ENCODE measurements at places on chromosomes 11 and 22. TPM values are rescaled to one million over a fixed set of nuclear protein-coding genes. Genes with fewer than 3 reads are reported as not detected.
A peak's percentile ranks its signal among the peaks of the same experiment; 100 is the strongest.

Gene P2RY6
- total RNA-seq, result 2.1 TPM

Gene ISX
- not detected for total RNA-seq

Gene APOBEC3G
- 2.7 TPM for total RNA-seq

Gene MICAL3
- total RNA-seq, result 78.9 TPM

GRCh38 chr11:125886997-125887372, 483 bp upstream of the HYLS1 start:
- peak; percentile 68 for DNase-seq

DNA sequence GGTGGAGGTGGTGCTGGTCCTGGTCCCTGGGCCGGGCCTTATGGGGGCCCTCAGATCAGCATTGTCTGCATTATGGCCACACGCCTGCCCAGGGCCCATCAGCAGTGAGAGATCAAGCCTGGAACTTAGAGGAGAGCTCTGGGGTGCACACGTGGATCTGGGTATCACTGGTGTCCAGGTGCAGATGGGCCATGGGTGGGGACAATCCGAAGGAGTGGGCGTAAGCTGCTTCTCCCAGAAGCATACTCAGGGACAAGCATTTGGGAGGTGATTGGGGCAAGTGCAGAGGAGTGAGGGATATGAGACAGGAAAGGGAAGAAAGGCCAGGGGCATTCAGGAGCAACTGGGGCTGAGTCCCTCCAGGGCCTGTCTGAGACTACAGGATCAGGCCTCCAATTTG, 84.3 kb downstream of the CSNK2A3 start:
- DNase-seq, result no peak

Gene WEE1
- 32.7 TPM for total RNA-seq

DNA sequence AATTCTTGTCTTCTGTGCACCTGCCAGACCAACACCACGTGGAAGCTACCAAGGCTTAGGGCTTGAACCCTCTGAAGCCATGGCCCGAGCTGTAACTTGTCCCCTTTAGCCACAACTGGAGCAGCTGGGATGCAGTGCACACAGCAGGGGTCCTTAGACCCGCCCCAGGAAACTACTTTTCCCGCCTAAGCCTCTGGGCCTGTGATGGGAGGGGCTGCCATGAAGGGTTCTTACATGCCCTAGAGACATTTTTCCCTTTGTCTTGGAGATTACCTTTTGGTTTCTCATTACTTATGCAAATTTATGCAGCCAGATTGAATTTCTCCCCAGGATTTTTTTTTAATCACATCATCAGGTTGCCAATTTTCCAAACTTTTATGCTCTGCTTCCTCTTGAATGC, 9.7 kb downstream of the PATE3 start:
- no peak for DNase-seq

- DNase-seq, result no peak
Measured at GRCh38 chr22:39913321-39913720, 12.4 kb downstream of the GRAP2 start.

Gene PUS3
- 5.1 TPM for total RNA-seq

DNA sequence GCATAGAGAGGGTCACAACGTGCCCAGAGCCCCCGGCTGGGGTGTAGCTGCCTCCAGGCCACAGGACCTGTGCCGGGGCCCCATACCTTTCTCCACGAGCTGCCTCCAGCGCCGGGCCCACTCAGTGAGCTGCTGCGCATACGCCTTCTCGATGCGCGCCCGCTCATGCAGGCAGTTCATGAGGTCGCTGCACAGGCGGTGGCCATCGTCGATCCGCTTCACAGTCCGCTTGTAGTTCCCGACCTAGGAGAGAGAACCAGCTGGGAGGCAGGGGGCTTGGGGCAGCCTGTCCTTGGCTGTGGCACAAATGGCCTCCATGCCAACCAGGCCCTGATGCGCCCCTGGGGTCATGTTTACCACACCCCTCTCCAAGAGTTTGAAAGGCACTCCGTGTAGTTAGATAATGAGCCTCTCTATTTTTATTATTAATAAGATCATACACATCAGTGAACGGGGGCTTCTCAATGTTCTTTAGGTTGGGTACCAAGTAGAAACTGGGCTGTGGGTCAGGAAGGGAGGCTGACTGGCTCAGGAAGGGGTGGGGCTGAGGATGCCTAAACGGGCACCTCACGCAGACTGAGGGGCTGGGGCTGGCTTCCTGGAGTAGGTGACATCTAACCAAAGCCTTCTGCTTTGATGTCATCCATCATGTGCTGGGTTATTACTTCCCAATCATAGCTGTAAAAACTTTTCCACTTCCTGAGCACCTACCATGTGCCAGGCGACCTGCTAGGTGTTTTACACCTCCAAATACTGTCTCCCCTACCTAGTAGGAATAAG, 36.5 kb upstream of the ARFGAP3 start:
- no peak for DNase-seq

DNA sequence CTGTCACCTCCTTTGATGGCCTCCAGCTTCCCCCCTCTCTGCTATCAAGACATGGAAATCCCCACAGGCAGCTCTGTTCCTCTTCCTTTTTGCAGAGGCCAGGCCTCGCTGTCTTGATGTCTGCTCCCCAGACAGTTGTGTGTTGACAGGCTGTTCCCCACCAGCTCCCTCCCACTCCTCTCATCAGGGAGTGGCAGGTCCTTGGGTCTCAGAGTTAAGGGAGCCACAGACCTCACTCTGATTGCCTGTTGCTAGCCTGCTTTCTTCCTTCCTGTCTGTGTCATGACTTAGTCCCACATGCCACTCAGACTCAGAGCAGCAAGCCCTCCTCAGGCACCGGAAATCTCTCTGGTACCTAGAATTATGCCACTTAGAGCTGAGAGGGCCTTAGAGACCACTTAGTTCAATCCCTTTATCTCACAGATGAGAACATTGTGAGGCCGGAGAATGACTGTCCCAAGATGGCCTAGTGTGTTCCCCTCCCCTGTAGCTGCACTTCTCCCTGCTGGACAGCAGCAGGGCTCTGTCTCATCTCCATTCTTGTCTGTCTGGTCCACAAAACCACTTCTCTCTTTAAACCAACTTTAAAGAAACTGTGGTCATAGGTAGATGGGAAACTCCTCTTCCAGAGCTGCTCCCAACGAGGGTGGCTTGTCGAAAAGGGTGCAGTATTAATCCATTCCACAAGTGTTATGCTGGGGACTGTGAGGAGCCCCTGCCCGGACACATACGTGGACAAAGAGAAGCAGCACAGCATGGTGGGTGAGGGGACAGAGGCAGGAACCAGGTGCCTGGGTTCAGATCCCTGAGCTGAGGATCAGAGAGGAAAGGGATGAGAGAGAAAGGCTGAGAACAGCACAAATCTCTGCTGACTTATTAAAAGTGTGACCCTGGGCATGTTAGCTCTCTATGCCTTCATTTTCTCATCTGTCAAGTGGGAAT, 4.2 kb downstream of the AMPD3 start:
- DNase-seq, result no peak

- no peak for DNase-seq
Measured at GRCh38 chr11:113553235-113553634, 78.0 kb upstream of the DRD2 start.

Gene TRIM66
- 2.4 TPM for total RNA-seq

Measured in Right ventricle myocardium superior (tissue), 1 donor.